ENCODE measurements at places on chromosomes 13 and 19.

DNA sequence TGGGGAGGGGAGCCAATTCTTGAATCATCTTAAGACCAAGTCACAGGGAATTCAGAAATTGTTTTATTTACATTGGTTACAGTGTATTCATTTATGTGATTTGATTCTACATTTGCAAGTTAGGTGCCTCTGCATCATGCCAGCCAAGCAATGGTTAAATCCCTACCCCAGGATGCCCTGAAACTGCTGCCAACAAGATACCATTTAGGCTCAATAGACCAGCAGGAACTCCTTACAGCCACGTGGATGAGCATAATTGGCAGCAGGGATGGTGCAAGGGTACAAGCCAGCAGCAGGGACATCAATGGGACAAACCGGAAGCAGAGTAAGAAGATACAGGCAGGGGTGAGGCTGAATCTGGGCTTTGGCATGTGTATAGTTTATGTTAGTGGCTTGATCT is 72.4 kb upstream of the NBEA start:
- no peak for DNase-seq

GRCh38 chr13:24995225-24995804 is 100.6 kb upstream of the PABPC3 start:
- DNase-seq = no peak

GRCh38 chr19:28297586-28298157 is 915.3 kb downstream of the UQCRFS1 start:
- no peak for DNase-seq

GRCh38 chr19:51766461-51766860 is 5.5 kb downstream of the FPR2 start:
- no peak for DNase-seq

- DNase-seq = no peak
These were observed 10.7 kb downstream of the THOP1 start for GRCh38 chr19:2795827-2796658.

GRCh38 chr13:51770681-51771417 is 33.1 kb downstream of the DHRS12 start:
- DNase-seq = no peak

- no peak for DNase-seq
These were observed 75.2 kb downstream of the CAB39L start for GRCh38 chr13:49368688-49369087.

DNA sequence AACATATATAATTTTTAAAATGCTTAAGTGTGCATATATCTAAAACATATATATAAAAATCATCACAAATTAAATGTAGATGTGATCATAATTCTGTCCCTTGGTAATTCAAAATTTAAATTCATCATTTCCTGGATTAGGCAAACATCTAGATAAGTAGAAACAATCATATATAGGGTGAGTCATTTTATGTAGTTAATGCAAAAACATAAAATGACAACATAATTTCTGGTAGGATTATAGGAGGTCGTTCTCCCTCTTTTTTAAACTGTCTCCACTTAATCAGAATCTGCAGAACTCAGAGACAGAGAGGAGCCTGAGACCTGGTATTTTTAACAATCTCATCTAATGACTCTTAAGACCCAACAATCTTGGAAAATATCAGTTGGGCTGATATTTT is 333.4 kb downstream of the KCTD12 start:
- no peak for DNase-seq

GRCh38 chr13:91304741-91305140 is 42.7 kb upstream of the MIR17HG start:
- no peak for DNase-seq

DNA sequence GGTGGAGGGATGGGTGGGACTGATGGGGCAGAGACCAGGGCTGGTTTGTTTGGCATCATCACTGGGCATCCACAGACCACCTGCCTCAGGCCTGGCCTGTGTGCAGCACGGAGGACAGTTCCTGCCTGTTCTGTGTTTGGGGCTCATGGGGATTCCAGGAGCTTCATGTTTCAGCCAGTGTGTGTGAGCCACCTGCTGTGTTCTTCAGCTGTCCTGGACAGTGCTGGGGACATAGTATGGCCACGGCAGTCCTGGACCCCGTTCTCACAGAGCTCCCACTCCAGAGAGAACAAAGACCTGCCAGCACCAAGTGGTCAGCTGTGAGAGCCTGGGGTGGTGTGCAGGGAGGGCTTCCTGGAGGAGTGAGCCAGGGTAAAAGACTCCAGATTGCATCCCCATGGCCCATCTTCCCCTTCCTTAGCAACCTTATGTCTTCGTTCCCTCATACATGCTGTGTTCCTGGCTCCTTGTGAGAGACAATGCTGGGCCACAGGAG is 2.0 kb upstream of the CCDC97 start:
- no peak for DNase-seq
